Activated T-helper 17 cell treated with anti-CD3 and anti-CD28 coated beads, Interleukin-2, amount 50 U/mL, for 72 hours (primary cell): ENCODE measurements at places on chromosomes 5 and 9. TPM values are rescaled to one million over a fixed set of nuclear protein-coding genes. Genes with fewer than 3 reads are reported as not detected.

DNAI1 gene
- total RNA-seq = not detected

PCDHB15 gene
- not detected for total RNA-seq

DNA sequence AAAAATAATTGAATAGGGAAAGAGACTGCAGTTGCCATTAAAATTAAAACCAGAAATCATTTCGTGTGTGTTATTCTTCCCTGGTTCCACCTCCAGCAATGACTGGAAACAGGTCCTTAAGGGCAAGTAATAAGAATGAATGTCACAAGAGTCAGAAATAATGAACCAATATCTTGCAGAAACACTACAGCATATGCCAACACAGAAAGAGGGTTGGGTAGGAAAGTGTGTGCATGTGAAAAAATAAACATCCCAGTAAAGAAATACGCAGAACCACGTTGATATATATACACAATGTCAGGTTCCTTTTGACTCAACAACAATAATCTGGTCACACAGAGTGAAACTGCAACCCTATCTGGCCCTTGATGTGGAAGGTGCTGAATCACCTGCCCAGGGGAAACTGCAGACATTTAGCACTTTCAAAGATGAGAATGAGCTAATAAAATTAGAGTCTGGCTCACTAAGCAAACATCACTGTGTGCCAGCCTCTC, 15.0 kb downstream of the HMHB1 start:
- ATAC-seq = peak; percentile 90

GRCh38 chr5:125874057-125874456, 549.2 kb upstream of the GRAMD2B start:
- no peak for ATAC-seq

DNA sequence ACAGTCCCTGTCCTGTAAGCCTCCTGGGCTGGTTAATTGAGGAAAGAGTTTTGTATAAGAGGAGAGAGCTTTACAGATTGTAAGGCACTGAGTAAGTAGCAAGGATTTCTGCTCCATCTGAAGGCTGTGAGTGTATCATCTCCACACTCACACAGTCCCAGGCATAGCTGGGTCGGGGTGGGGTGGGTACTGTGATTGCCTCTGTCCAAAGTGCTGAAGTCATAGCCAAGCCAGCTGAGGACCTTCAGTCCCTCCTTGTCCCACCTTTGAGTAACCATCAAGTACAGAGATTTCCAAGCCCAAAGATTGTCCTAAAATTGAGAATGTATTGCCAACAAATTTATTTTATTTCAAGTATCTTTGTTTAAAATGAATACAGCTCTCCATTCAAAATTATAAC, 5.5 kb upstream of the DNAJB5 start:
- ATAC-seq = no peak

GRCh38 chr9:92036411-92036746, 78.8 kb downstream of the SPTLC1 start:
- ATAC-seq = no peak

DNA sequence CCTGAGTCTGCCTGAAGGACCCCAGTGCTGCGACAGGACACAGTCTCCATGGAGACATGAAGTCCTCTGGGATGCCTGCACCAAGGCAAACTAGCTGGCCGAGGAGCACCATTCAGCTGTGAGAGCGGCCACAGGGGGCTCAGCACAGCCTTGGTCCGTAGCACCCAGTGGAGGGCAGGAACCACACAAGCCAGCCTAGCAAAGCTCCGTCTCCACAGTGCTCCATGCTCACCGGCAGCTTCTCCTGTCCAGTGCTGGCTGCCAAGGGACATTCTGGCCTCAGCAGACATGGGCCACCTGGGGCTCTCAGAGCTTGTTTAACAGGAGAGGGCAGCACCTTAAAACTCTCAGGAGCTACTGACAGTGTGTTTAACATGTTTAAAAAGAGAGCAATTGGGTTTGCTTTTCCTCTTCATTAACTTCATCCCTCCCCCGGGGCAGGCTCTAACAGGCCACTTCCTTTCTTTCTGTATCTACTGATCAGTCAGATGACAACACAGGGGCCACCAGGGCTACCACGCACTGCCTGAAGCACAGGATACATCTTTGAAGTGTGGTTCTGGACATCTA, 57.0 kb downstream of the SECISBP2 start:
- ATAC-seq = peak; percentile 39

DNA sequence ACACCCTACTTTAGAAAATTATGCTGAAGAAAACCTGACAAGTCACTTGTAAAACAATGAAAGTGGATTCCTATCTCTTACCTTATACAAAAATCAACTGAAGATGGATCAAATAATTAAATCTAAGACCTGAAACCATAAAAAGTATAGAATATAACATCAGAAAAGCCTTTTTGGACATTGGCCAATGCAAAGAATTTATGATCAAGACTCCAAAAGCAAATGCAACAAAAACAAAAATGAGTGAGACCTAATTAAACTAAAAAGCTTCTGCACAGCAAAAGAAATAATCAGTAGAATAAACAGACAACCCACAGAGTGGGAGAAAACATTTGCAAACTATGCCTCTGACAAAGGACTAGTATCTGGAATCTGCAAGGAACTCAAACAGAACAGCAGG, 303.0 kb upstream of the CDH9 start:
- no peak for ATAC-seq

- no peak for ATAC-seq
Observed at GRCh38 chr9:136947028-136947891, 2.2 kb downstream of the C8G start.

- ATAC-seq = no peak
Observed at GRCh38 chr9:97808415-97808814, 44.6 kb upstream of the FOXE1 start.

- ATAC-seq = no peak
Observed at GRCh38 chr9:78612091-78612490, 315.2 kb downstream of the PSAT1 start.
